ENCODE measurements at places on chromosomes 2 and 18. TPM values are rescaled to one million over a fixed set of nuclear protein-coding genes. Genes with fewer than 3 reads are reported as not detected.

GRCh38 chr2:37623406-37623805 lies 48.0 kb downstream of the CDC42EP3 start:
- no peak for DNase-seq

The REG1A gene
- 3.8 TPM for total RNA-seq

The CCDC150 gene
- 1.7 TPM for total RNA-seq

DNA sequence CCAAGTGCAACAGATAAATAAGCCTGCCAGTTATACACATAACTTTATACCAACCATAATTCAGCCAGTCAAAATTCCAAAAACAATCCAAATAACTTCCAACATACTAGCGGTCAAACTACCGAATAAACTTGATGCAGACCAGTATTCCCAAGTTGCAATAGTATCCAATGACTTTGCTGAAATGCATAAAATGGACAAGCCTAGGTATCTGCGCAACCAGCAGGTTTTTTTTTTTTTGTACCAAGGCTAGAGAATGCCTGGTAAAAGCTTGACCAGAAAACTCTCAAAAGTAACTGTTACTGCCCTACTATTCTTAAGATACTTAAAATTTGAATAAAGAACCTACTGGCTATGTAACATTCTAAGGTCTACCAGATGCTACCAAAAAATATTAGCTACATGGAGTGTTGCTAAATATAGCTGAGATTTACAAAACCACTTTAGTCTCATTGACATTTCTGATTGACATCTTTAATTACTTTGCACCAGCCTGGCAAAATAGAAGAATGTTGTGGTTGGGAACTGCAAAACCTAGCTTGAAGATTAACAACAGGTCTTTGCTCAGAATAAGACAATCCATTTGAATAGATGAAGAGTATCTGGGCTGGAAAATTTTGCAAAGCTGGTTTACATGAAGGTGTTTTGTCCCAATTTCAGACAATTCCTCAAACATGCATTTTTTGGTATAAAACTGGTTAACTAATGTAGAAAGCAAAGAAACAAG lies 7.3 kb downstream of the SRSF7 start:
- no peak for DNase-seq

The CACNB4 gene
- 10.5 TPM for total RNA-seq

GRCh38 chr2:45739796-45740485 lies 88.5 kb downstream of the PRKCE start:
- no peak for DNase-seq

- DNase-seq = no peak
Measured at GRCh38 chr18:56240405-56240804, 398.0 kb downstream of the TXNL1 start.

The POTEC gene
- not detected for total RNA-seq

DNA sequence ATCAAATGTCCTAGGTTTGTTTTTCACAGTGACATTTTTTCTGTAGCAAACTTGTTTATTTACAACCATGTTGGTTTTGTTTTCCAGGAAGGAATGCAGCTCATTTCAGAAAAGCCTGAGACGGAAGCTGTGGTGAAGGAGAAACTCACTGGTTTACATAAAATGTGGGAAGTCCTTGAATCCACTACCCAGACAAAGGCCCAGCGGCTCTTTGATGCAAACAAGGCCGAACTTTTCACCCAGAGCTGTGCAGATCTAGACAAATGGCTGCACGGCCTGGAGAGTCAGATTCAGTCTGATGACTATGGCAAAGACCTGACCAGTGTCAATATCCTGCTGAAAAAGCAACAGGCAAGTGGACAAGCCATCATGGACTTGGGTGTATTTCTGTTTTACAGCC lies 79.2 kb upstream of the EML6 start:
- no peak for DNase-seq

GRCh38 chr2:46351750-46352138 lies 54.5 kb downstream of the EPAS1 start:
- DNase-seq = peak; percentile 85
